ENCODE measurements at places on chromosomes 2 and 18. TPM values are rescaled to one million over a fixed set of nuclear protein-coding genes. Genes with fewer than 3 reads are reported as not detected.

Gene DSG2
- 136 TPM for total RNA-seq

Gene AKAIN1
- not detected for total RNA-seq

Gene SLC35F6
- 34.5 TPM for total RNA-seq

Gene GKN1
- not detected for total RNA-seq

Gene MALL
- 67.1 TPM for total RNA-seq

Gene FSIP2
- total RNA-seq = 0.21 TPM

Gene SCTR
- not detected for total RNA-seq

Gene ASB18
- total RNA-seq = not detected

Gene FHOD3
- 14.7 TPM for total RNA-seq

Gene CHAC2
- 5.1 TPM for total RNA-seq

Gene LYG1
- not detected for total RNA-seq

Gene CD8B
- 0.24 TPM for total RNA-seq

Gene MATN3
- 0.85 TPM for total RNA-seq

Gene PTH2R
- 0.48 TPM for total RNA-seq

Gene SERTAD2
- 9.0 TPM for total RNA-seq

Gene GTF3C2
- total RNA-seq = 31.3 TPM

Gene IL1R2
- total RNA-seq = not detected

Gene SF3B6
- 212 TPM for total RNA-seq

Gene TFPI
- total RNA-seq = 19.0 TPM

Gene MPP4
- not detected for total RNA-seq

Data from tracheal epithelial cell (primary cell).